ENCODE measurements at places on chromosomes 12 and 14. TPM values are rescaled to one million over a fixed set of nuclear protein-coding genes. Genes with fewer than 3 reads are reported as not detected.

SMOC1 gene
- 17.4 TPM for total RNA-seq

CISTR gene
- not detected for total RNA-seq

POTEM gene
- not detected for total RNA-seq

DBX2 gene
- total RNA-seq, result not detected

ANHX gene
- not detected for total RNA-seq

MYRFL gene
- not detected for total RNA-seq

HOXC6 gene
- total RNA-seq, result 3.4 TPM

MCRS1 gene
- 61.8 TPM for total RNA-seq

VRTN gene
- total RNA-seq, result not detected

All from A549 treated with Mapracorat at 1 μM for 4 hours (cell line).